ENCODE measurements at places on chromosomes 2 and 18.

GRCh38 chr2:11234309-11234708, 79.0 kb downstream of the SLC66A3 start:
- no peak for DNase-seq

- no peak for DNase-seq
Observed at GRCh38 chr18:75208155-75208835, 644 bp downstream of the PTGR3 start.

- DNase-seq, result no peak
Observed at GRCh38 chr2:217478831-217479455, 523.9 kb downstream of the TNS1 start.

- no peak for DNase-seq
Observed at GRCh38 chr2:138649571-138649970, 130.6 kb downstream of the NXPH2 start.

DNA sequence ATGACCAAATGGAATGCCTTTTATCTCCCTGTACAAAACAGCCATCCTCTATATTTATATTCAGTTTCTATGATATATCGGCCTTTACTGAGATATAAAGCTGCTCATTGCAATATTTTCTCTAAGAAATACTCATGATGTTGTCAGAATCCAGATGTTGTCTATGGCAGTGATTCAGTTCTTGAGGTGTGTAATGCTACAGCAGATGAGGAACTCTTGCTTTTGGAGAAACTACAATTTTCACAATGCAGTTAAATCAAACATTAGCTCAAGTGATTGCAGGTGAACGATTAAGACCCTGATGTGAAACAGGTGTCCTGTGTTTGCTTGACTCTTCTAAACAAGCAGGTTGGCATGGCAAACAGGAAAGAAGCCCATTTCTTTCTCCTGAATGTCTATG, 256.2 kb upstream of the CDH20 start:
- DNase-seq, result no peak

DNA sequence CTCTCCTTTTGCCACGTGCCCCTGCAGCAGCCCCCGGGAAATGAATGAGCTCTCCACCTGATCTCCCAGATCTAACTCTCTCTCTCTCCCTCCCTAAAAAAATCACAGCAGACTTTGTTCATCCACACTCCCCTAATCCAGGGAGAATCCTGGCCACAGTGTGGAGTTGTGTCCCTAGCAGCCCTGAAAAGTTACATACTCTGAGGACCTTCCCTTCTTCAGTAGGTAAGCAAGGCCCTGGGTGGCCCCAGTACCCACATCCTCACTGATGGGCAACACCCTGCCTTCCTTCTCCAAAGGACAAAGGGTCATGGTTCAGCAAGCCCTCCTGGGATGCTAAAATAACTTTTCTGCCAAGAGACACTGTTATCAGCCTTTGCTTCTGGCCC, 76.9 kb upstream of the GLI2 start:
- no peak for DNase-seq

GRCh38 chr2:150607390-150607811, 119.9 kb upstream of the RND3 start:
- DNase-seq, result no peak

DNA sequence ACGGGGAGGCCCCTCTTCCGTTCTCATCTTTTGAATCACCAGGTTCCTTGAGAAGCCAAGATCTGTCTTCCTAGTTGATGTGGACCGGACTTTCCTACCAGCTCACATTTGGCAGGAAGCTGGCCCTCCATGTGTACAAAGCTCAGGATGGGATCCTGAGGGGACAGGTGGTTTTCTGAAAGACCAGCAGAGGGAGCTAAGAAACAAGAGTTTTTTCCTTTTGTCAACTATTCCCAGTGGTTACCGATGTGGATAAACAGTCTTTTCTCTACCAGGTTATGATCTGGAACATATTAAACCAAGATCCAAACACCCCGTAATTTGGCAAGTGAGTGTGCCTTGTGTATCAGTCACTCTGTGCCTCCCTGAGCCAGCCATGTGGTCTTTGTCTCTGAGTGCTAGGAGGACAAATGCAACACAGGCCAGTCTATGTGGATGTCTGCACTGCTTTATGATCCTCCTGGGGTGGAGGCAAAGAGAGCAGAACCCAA, 25.1 kb upstream of the ARHGAP25 start:
- DNase-seq, result peak; percentile 11

- DNase-seq, result no peak
Observed at GRCh38 chr2:130791617-130791939, 36.2 kb downstream of the AMER3 start.

DNA sequence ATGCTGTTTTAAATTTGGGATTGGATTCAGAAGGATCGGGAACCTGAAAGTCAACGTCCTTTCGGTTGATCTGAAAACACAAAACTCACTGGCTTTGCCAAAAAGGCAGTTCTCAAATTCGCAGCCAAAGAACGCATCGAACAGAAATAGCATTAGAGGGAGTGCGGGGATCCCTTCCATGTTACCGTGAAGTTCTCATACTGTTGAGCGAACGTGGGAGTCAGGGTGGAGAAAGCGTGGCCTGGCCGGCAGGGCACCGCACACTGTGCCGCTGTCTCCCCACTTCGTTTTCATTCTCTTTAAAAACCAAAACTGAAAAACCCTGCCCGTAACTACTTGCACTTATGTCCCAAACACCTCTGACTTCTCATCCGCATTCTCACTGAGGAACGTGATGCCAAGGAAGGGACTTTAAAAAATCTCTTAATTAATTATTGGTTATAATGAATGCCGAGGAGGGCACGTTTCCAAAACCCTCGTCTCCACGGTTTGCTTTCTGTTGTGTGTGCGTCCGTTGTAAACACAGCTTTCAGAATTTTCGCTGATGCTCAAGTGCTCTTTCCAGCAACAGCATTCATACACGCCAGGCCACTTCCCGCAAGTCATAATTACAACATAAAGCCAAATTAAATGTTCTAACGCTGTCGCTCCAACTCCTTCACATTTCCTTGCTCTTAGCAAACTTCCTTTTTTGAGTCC, 60.9 kb upstream of the TWIST2 start:
- DNase-seq, result no peak

- DNase-seq, result no peak
Observed at GRCh38 chr2:151973013-151973900, 125.6 kb downstream of the CACNB4 start.

GRCh38 chr18:80169607-80170006, 60.5 kb downstream of the ADNP2 start:
- DNase-seq, result no peak

- no peak for DNase-seq
Observed at GRCh38 chr18:59870623-59871130, 29.1 kb upstream of the PMAIP1 start.

GRCh38 chr2:124559236-124559635, 534.1 kb downstream of the CNTNAP5 start:
- DNase-seq, result no peak

DNA sequence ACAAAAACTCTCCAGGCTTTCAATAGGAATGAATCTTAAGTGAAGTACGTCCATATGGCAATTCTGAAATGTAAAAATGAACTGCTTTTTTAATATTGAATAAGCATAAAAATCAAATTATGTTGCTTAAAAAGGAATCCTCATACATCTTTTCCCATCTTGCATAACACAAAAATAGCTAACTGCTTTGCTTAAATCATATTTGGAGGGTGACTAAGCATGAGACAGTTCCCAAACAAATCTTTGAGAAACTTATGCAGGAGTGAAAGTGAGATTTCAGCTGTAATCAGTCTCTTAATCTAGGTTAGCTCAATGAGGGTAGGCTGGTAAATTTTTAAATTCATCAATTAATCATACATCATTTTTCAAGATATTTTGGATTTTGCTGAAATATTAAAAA, 111.5 kb downstream of the MBD5 start:
- no peak for DNase-seq

- no peak for DNase-seq
Observed at GRCh38 chr2:233820774-233821105, 33.6 kb downstream of the HJURP start.

DNA sequence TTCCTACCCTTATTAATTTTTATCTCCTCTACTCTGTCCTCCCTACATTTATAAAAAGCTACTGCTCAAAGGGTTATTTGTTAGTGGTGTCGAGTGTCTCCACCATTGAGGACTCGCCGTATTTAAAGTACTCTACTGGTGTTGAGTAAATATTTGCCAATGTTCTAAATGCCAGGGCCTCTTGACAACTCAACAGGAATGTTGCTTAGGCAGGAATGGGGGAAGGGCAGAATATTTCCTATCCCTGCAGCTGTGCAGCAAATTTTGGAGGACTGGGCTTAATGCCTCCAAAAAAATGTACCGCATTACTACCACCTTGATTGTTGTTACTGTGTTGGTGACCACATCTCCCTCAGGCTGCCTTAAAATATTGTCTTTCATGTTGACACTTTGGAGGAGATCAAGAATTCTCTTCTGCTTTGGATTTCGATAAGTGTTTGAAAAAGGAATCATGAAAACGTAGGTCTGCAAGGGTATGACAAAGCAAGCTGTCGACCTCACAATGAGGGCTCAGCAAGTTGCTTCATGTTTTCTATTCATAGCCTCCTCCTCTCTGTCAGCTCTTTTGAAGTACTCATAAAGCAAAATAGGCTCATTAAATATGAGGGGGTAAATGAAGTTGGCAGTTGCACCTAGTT, 84.3 kb downstream of the EFEMP1 start:
- DNase-seq, result peak; percentile 57

DNA sequence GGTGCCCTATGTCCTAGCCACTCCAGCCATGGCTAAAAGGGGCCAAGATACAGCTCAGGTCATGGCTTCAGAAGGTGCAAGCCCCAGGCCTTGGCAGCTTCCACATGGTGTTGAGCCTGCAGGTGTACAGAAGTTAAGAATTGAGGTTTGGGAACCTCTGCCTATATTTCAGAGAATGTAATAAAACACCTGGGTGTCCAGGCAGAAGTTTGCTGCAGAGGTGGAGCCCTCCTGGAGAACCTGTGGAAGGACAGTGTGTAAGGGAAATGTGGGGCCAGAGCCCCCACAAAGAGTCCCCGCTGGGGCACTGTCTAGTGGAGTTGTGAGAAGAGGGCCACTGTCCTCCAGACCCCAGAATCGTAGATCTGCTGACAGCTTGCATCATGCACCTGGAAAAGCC, 74.1 kb downstream of the SMIM21 start:
- DNase-seq, result no peak

GRCh38 chr2:45943219-45944044, 292.0 kb downstream of the PRKCE start:
- DNase-seq, result no peak

DNA sequence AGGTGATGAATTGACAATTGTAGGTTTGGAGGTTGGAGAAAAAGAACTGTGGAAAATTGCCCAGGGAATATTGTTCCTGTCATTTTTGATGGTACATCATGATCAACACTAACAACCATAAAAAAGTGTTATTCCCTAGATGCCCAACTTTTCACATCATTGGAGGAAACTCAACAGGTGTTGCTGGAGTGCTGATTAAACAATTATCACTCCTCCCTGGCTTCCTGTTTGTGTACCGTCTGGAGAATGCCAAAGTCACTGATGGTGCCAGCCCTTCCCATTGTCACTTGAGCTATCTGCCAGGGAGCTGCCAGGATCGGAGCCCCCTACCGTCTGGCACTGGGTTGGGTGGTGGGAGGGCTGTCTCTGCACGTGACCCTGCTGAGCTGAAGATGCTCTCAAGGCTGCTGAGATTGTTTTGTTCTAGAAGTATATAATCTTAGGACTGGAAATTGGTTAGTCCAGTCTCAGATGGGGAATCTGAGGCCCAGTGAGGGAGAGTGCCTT, 156.9 kb downstream of the PRKCE start:
- DNase-seq, result no peak

DNA sequence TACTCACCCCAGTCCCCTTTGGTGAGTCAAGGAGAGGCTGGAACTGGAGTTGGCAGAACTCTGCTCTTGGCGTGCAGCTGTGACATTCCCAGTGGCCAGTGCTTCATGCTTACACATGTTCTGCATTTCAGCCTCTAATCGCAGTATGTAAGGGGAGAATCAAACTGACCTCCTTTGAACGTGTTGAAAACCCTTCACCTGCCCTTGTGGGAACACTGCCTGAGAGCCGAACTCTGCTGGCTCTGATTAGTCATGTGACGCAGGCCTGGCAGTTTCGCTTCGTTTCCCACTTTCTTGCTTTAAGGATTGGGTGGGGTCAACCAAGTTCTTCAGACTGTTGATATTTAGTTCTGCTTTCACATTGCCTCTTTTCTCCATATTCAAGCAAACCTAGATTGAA, 173.8 kb upstream of the BCL2L11 start:
- DNase-seq, result peak; percentile 18

- DNase-seq, result no peak
Observed at GRCh38 chr2:70960833-70961647, 17.4 kb upstream of the ANKRD53 start.

GRCh38 chr18:79553154-79553553, 126.4 kb upstream of the CTDP1 start:
- DNase-seq, result no peak

GRCh38 chr2:70715071-70715985, 52.7 kb downstream of the ADD2 start:
- DNase-seq, result no peak

- DNase-seq, result peak; percentile 57
Observed at GRCh38 chr2:79935771-79936657, 368.5 kb downstream of the LRRTM1 start.

GRCh38 chr18:7987284-7987976, 420.3 kb downstream of the PTPRM start:
- no peak for DNase-seq

GRCh38 chr2:30888852-30889409, 81.7 kb upstream of the CAPN13 start:
- no peak for DNase-seq

DNA sequence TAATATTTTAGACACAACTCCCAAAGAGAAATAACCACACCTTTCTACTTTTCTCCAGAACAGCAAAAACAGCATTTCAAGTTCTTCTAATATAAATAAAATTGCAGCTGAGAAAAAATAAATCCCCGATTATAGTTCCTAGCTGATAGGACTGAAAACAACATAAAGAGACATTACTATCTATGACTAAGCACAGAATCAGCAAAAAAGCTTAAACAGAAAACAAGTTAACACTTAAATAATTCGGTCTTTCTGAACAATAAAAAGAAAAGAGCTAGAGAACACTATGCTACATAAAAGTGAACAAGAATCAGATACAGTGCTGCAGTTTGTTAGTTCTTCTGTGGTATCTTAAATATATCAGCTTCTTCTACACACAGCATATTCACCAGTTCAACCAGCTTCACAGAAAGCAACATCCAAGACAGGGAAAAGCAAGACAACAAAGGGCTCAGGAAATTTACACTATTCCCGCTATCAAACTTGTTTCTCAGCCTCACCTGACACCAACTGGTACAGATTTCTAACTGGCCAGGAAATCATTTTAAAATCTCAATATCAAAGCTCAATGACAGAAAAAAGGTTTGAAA, 28.6 kb downstream of the FEZ2 start:
- no peak for DNase-seq

Data from large intestine (tissue), 12 donors.